Stimulated activated CD8-positive, alpha-beta memory T cell treated with anti-CD3 and anti-CD28 coated beads, Interleukin-12 subunit alpha, Interleukin-12 subunit beta, amount 100 ng/mL, for 4 hours (primary cell): ENCODE measurements at places on chromosomes 12 and 14.

DNA sequence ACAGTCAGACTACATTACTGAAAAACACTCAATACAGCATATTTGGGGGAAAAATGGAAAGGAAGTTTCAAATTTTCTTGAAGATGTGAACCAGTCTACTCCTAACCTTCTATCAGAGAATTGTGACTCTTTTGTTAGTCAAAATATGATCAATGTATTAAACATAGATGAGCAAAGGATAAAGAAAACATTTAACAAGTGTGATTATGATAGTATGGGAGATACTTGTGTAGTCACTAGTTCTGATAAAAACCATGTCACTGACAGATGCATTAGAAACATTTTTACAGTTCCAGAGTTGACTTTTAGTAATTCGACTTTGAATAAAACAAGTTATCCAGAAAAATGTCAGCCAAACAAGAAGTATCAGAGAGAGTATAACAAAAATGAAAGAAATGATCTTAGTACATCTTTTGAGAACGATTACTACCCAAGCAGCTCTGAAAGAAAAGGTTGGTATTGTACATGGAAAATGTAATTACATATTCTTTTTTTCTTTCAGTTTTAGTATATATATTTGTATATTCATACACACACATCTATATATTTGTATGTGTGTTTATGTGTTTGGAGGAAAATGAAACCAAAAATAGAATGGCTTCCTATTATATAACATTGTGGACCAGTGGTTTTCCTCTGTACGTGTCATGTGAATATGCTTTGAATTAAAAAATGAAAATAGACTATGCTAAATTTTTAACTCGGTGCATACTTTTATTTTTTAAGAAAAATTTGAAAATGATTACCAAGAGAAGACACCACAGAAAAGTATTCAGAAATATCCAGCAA lies 63.3 kb upstream of the ABCD2 start:
- DNase-seq = no peak

DNA sequence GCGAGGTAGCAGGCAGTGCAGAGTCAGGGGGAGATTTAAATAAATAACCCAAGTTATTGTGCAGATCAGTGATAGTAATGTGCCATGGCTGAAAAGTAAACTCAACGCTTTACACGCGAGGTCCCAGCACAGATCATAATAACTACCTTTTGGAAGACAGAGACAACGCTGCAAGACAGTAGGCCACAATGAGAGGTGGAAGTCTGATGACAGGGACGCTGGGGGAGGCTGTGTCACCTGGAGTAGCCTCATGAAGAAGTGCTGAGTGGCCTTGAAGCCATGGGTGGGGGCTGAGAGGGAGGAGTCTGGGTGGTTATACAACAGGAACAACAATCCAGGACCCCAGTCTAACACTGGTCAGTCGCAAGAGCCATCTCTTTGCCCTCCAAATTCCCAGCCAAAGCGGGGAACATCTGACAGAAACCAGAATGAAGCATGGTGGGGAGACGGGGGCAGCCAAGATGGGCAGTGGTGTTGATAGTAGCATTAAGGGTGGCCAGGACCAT lies 28.2 kb downstream of the ANO2 start:
- DNase-seq = no peak

GRCh38 chr12:122732170-122732569 lies 1.5 kb upstream of the HCAR1 start:
- DNase-seq = no peak

DNA sequence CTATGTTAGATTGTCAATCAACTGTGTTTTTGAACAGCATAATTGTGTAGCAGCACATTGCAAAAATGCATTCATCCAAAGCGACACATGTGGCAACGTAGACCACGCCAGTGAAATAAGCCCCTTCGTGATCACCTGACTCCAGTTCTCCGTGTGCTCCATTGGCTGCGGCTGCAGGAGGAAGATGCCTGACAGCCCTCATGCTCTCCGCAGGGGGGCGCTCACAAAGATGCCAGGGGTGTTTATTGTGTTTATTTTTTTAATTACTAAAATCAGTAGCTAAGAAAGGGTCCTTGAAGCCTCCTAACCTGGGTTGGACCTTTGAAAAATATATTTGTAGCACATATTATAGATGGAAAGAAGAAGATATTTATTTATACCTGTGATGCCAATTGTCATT lies 116.3 kb downstream of the SLC15A4 start:
- DNase-seq = no peak

GRCh38 chr14:96178461-96179321 lies 25.9 kb upstream of the BDKRB2 start:
- no peak for DNase-seq

DNA sequence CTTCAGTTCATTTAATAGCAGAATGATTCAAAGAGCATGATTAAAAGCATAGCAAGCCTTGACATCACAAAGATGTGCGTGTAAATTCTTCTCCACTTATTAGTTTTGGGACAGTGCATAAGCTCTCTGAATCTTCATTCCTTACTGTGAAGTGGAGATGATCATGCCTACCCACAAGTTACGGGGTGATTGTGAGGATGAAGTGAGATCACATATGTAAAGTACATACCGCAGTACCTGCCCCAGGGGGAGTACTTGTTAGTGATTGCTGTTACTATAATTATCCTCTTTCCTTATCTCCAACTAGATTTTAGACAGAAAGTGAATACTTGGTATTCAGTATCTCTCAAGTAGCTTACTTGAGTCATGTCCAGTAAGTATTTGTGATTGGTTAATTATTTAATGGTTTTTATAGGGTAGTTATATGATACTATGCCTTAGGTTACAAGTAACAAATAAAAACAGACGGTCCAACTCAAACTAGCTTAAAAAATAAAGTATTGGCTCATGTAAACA lies 6.0 kb downstream of the RAD9B start:
- DNase-seq = no peak

GRCh38 chr14:102962111-102962627 lies 39.7 kb downstream of the AMN start:
- DNase-seq = no peak

GRCh38 chr12:39831587-39832315 lies 212.1 kb upstream of the ABCD2 start:
- no peak for DNase-seq

GRCh38 chr14:97177016-97177415 lies 379.8 kb downstream of the VRK1 start:
- DNase-seq = no peak

GRCh38 chr14:105207996-105208737 lies 27.1 kb upstream of the NUDT14 start:
- DNase-seq = no peak

- no peak for DNase-seq
Measured at GRCh38 chr14:87001333-87001732, 991.6 kb downstream of the GALC start.

DNA sequence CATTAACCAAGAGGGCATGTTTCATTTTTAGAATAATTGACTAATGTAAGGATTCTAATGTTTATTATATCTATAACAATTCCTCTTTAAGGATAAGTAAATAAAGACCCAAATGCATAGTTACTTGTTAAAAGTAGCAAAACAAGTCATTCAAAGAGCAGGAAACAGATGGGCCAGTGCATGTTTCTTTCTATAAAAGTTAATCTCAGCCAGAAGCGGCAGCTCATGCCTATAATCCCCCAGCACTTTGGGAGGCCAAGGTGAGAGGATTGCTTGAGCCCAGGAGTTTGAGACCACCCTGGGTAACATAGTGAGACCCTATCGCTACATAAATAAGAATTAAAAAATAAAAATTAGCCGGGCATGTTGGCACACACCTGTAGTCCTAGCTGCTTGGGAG lies 391.0 kb upstream of the RGS6 start:
- no peak for DNase-seq

GRCh38 chr14:54129850-54130640 lies 173.4 kb upstream of the BMP4 start:
- no peak for DNase-seq

GRCh38 chr12:95859344-95859816 lies 628 bp downstream of the SNRPF start:
- DNase-seq = no peak

DNA sequence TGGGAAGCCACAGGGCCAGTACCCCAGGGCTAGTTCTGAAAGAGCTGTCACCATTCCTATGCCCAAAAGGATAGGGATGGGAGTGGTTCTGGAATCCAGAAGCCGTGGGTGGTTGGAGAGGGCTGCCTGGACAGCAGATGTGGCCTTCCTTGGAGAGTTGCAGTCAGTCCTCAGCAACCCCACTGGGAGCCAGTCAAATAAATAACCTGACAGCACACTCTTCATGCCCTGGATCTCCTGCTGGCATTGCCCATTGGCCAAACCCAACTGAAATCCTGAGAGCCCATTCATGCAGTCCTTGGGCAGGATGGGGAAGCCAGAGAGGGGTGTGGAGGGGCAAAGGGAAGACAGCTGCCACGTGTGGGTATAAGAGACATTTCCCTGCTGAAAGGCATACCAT lies 128.2 kb downstream of the PTPN11 start:
- DNase-seq = no peak
